ENCODE measurements at places on chromosomes 7 and 10.

DNA sequence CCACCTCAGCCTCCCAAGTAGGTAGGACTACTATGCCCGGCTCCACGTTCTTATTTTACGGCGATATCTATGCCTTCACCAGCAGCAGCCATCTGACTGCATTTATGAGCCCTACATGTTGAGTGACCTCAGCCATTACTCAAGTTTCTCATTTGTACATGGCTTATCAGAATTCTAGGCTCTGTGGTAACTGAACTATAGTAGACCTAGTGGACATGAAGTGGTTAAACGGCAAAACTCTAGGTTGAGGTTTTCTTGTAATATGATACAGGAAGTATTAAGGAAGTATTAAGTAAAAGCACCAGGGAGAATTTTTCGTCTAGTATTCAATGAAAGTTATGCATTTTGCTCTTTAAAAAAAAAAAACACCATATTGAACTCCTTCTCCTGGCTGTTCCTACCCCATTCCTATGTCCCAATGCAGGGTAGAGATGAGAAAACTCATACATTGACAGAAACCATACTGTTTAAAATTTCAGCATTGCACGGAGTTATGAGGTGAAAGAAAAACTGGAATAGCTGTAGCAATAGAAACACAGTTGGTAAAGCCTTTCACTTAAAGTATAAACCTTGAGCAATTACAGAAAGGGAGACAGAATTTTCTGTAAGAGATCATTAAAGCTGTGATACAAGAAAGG, 39.8 kb upstream of the EPC1 start:
- no peak for DNase-seq

DNA sequence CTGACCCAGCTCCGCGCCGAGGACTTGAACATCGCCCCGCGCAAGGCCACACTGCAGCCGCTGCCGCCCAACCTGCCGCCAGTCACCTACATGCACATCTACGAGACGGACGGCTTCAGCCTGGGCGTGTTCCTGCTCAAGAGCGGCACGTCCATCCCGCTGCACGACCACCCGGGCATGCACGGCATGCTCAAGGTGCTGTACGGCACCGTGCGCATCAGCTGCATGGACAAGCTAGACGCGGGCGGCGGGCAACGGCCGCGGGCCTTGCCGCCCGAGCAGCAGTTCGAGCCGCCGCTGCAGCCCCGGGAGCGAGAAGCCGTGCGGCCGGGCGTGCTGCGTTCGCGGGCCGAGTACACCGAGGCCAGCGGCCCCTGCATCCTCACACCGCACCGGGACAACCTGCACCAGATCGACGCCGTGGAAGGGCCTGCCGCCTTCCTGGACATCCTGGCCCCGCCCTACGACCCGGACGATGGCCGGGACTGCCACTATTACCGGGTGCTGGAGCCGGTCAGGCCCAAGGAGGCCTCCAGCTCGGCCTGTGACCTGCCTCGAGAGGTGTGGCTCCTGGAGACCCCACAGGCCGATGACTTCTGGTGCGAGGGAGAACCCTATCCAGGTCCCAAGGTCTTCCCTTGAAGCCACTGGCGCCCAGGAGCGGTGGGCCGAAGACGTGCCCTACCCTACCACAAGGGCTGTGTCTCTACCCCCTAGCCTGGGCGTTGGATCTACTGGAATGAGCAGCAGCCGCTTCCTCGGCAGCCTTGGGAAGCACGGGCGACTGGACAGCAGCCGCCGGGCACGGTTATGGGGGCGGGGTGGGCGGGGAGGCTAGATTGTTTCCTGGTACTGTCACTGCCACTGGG, 945 bp downstream of the ADO start:
- DNase-seq = no peak

DNA sequence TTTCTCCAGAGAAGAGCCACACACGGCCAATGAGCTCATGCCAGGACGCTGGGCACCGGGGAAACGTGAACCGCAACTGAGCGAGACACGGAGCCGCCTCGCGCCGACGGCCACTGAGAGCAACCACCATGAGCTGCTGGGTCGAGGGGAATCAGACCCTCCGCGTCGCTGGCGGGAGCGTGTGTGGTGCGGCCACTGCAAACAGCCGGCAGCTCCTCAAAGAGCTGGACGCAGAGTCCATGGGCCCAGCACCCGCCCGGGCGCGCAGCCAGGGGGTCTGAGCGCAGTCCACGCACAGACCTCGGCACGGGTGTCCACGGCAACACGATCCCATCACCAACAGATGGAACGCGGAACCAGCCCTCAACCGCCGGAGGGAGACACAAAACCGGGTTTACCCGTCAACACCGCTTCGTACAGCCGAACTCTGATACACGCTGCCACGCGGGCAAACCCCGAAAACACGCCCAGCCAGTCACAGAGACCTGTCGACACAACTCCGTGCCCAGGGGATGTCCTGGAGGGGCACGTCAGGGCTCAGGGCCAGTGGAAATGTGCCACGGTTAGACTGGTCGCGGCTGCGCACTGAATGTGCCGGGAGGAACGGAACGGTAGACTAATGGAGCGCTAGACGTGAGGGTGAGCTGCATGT, 147.1 kb downstream of the ELFN1 start:
- DNase-seq = no peak

DNA sequence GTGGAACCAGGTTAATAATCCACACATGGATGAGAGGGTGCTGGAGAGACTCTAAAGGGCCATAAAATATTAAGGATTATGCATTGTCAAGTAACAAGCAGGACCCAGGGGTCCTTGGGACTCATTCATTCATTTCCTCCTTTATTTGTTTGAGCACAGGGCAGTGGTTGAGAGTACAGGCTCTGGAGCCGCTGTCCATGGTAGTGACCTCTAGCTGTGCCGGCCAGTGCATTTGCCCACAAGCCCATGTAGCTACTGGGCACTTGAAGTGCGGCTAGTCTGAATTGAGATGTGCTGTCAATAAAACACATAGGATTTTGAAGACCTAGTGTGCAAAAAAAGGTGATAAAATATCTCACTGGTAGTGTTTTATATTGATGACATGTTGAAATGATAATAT, 137.6 kb downstream of the C10orf105 start:
- no peak for DNase-seq

GRCh38 chr7:129950191-129950932, 2.4 kb downstream of the UBE2H start:
- DNase-seq = no peak

GRCh38 chr7:42448901-42449300, 211.9 kb upstream of the GLI3 start:
- DNase-seq = no peak

- no peak for DNase-seq
Measured at GRCh38 chr10:131210181-131210580, 101.3 kb downstream of the TCERG1L start.

DNA sequence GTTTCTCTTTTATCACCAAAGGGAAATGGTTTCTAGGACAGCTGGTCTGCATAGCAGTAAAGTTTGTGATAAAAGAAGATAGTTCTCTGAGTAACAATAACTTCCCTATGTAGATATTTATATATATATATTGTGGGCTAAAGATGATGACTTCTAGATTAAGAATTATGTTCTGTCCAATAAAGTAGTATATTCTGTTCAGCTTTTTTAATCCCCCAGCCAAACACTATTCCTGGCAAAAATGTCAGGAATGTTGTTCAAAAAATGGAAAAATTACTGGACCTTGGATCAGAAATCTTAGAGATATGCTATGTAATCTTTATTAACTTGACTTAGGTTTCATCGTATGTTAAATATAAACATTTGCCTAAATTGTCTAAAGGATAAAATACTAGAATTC, 136.3 kb upstream of the GNAI1 start:
- no peak for DNase-seq

DNA sequence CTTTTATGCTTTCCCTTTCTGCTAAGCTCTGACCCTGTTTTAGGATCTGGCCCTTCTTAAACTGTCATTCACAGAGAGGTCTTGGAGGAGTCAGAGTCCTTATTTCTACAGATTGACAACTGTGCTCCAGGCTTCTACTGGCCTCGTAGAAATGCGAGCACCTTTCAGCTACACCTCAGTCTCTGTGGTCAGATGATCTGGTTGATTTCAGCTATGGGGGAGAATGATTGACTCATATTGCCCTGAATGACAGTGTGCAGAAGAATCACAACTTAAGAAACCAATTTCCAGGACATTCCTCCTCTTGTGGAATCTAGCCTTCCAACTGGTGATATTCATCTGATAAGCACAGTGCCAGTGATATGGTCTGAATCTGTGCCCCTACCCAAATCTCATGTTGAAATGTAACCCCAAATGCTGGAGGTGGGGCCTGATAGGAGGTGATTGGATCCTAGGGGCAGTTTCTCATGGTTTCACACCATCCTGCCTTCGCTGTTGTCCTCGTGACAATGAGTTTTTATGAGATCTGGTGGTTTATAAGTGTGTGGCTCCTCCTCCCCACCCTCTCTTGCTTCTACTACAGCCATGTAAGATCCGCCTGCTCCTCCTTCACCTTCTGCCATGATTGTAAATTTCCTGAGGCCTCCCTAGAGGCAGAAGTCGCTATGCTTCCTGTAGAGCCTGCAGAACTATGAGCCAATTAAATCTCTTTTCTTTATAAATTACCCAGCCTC, 14.0 kb upstream of the CYP3A7 start:
- DNase-seq = no peak

DNA sequence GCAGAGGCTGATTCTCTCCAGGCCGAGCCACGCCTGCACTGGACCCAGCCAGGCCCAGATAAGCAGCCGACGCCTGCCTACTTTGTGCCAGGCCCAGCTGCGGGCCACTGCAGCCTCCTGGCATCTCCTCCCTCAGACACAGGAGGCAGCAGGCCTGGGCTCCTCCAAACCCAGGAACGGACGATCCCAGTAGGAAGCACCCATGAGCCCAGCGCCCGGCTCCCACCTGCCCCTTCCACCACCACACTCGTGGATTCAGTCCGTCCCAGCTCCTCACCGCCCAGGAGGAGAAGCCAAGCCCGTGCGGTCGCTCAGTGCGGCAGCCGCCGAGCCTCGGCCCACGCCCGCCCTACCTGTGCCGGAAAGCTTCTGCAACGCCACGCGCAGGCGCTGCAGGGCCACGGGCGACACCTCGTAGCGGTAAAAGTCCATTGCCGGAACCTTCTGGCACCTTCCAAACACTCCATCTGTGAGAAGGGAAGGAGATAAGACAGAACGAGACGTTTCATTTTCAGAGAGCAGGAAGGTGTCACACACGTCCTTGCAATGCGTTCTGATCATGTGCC, 271.1 kb downstream of the PTPRN2 start:
- no peak for DNase-seq

DNA sequence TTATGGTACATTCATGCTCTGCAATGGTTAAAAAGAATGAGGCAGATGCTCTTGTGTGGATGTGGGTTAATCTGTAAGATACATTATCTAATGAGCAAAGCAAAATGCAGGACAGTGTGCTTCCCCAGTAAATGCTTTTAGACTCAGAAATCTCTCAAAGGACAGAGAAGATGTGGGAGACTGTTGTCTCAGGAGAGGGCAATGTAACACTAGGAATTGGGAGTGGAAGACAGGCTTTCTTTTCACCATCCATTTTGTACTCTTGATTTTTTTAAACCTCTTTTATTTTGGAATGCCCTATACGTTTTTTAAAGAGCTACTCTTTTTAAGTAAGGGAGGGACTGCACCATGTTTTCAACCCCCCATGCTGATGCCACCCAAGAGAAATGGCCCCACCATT, 77.5 kb upstream of the ADAM12 start:
- no peak for DNase-seq

- no peak for DNase-seq
Measured at GRCh38 chr10:109029870-109030269, 893.4 kb downstream of the XPNPEP1 start.

DNA sequence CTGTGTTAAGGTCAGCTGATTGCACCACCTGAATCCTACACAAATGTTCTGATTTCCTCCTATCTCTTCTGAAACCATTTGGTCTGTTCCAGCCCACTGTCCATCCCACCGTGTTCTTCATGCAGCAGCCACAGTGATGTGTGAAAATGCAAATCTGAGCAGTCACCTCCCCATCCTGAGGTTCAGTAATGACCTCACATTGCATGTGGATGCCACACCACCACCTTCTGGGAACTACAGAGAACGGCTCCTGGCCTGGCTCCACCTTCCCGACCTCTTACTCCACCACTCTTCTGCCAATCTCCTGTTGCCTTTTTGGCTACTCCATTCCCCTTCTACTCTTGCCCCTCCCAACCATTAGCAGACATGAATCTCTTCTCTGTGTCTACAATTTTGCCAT, 244.4 kb downstream of the TNS3 start:
- DNase-seq = no peak

DNA sequence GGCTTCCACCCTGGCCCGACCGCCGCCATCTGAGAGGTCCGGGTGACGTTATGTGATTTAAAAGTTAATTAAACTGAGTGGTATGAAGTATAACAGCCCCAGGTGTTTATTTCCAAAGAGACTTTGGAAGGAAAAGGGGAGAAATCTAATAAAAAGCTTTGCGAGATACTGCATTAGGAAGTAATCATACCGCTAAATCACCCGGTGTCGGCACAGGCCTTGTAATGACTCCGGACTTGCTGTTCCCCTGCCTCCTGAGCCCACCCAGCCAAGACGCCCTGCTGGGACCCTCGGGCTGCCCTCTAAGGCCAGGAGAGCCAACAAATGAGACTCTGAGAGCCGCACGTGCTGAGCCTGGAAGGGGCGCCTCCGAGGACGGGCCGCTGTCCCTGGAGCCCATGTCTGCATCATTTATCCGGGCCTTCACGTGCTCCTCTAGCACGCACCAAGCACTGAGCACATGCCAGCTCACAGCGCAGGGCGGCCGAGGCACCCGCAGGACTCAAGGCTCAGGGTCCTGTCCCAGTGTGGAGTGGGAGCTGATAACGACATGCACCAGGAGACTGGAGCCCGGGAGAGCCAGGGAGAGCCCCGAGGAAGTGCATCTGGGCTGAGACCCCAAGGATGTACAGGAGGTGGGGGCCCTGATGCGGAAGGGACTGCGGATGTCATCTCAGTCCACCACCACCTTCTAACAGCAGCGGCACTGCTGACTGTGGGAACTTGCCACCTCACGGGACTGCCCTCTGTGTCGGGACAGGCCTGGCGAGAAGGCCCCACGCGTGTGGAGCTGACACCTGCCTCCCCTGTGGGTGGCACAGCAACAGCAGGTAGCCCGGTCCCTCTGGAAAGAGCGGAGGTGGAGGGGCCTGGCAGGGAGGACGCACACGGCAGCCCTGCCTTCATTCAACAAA, 182.7 kb downstream of the ELFN1 start:
- DNase-seq = no peak

DNA sequence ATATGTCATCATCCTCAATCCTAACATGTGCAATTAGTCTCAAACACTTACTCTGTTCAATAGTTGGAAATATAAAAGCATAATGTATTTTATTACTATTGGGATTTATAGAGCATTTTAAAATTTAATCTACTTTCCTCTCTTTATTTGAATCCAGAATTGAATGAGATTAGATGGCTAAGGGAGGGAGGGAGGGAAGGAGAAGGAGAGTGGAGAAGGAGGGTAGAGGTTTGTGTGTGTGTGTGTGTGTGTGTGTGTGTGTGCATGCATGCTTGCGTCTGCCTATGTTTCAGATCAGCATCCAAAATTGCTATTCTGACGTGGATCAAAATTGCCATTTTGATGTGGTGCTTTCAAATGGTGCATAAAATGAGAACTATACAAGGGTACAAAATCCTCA, 90.8 kb downstream of the NRP1 start:
- no peak for DNase-seq
